Stimulated activated CD4-positive, alpha-beta T cell treated with anti-CD3 and anti-CD28 coated beads, Interleukin-12 subunit alpha, Interleukin-12 subunit beta, amount 100 ng/mL, for 4 hours (primary cell): ENCODE measurements at places on chromosomes 16 and 17.

DNA sequence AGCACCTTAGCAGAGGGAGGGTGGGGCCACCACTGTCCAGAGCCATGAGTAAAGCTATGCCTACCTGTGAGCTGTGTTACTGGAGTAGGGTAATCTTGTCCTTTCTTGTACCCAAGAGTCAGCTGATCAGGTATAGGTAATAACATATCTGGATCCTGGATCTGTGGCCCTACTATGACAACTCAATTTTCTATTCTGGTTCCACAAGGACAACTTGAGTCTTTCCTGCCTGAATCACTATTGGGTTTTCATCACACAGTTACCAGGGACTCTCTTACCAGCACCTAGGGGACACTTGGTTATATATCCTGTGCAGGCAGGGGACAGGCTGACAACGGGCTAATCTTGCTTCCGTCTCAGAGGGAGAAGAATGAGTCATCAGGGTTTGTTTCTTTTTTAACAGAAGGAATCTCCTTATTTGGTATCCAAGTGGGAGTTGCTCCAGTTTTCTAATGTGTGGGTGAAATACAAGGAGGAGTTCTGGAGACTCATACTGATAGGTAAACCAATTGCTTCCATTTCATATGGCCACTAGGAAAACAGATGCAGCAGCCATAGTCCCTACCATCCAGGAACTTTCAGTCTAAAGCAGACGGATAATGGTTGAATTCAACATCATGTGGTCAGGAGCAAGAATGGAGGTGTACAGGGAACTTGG lies 6.8 kb downstream of the ZNF267 start:
- no peak for DNase-seq

DNA sequence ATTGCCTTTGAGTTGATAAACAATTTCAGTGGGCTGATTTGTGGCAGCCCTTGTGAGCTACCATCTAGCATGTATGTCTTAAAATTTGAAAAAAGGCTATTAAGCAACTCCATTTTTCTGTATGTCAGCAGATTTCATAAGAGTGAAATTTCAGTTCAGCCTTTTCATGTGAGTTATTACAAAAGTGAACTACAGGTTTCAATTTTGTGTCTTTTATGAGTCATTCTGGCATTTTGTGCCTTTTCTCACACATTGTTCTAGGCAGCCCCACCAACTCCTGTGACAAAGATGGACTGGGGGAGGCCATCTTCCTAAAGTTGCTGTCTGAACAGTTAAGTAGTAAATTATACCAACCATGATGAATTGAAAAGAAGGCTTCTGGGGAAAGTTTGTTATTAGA lies 52.1 kb downstream of the USP10 start:
- DNase-seq, result no peak

DNA sequence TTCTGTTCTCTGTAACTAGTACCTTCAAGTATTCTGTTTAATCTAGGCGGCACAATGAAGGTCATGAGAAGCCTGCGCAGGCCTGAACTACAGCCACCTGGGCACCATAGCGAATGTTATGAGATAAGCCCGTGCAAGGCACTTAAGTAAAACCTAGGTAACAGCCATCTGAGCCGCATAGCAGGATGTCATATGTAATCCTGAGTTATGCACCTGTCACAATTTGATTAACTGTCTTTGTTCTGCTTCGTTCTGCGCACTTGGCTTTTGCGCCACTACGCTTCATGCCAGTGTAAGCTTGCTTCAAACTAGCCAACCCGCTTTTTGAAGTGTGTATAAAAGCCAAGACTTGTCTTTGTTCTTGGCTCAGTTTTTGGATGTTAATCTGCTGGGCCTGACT lies 449.8 kb downstream of the KCNJ18 start:
- no peak for DNase-seq

DNA sequence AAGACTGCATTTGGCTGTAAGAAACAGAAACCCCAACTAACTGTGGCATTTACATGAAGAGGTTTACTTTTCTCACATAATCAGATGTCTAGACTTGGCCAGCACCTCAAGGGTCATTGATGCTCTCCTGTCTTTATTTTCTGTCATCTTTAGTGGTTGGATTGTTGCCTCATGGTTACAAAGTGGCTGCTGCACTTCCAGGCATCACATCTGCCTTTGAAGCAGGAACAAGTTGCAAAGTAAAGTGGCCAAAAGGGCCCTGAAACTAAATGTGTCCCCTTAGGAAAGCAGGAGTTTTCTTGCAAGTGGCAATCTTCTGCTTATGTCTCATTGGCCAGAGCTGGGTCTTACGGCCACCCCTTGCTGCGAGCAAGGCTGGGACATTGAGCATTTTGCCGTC lies 26.5 kb upstream of the STH start:
- DNase-seq, result no peak

GRCh38 chr17:8935191-8935590 lies 30.3 kb downstream of the PIK3R5 start:
- peak; percentile 44 for DNase-seq

GRCh38 chr16:85640254-85640558 lies 27.1 kb downstream of the GSE1 start:
- DNase-seq, result no peak

GRCh38 chr16:20740007-20740883 lies 1.4 kb downstream of the THUMPD1 start:
- no peak for DNase-seq

- DNase-seq, result no peak
Measured at GRCh38 chr16:31085411-31085810, 3.3 kb downstream of the PRSS53 start.

GRCh38 chr17:3796110-3796821 lies 4.7 kb downstream of the ITGAE start:
- DNase-seq, result peak; percentile 11

GRCh38 chr17:28947639-28948038 lies 3.7 kb downstream of the PHF12 start:
- DNase-seq, result no peak

GRCh38 chr16:7421578-7421977 lies 88.9 kb downstream of the RBFOX1 start:
- DNase-seq, result no peak

GRCh38 chr16:54326266-54326662 lies 39.7 kb upstream of the IRX3 start:
- no peak for DNase-seq

DNA sequence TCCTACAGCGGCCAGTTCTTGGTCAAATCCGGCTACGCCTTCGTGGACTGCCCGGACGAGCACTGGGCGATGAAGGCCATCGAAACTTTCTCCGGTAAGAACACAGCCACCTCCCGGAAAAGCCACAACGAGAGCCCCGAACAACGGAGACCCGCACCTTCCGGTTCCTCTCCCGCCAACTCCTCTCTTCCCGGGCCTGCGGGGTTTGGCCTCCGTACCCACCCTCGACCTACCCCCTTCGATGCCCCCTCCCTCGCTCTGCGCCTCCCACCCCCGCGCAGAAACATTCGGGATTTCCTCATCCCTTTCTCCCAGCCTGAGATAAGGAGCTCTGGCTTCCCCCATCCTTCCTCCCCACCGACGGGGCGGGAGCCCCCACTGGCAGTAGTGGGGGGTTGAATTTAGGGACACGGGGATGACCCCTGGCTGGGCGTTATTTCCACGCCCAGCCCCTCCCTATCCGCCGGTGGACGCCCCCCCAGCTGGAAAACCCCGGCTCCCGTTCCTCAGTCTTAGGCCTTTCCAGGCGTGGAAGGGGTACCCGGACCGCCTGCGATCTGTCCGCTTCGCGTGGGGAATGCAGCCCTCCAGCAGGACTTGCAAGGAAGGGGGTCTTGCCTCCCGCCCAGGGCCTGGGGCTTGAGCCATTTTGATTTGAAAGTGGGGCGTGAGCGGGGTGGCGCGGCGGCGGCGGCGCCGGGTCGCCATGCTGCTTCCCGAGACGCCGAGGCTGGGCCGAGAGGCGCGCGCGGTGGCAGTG lies 822 bp downstream of the IGF2BP1 start:
- no peak for DNase-seq

DNA sequence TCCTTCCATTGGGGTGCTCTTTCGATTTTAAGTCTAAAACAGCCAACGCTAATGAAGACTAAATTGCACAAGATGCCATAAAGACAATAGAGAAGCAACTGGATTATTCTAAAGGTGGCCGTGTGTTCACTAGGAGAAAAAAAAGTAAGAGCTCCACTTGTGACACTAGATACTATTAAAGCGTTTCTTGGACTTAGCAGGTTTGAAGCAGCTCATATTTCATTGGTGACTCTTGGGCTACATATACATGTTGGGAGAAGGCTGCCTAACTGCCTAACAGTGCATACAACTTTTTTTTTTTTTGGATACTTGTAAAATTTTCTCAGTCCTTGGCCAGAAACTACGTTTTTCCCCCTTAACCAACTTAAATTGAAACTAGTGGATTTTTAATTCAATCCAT lies 111.8 kb upstream of the NOG start:
- no peak for DNase-seq

- DNase-seq, result no peak
Measured at GRCh38 chr17:27496971-27497370, 40.7 kb downstream of the KSR1 start.

DNA sequence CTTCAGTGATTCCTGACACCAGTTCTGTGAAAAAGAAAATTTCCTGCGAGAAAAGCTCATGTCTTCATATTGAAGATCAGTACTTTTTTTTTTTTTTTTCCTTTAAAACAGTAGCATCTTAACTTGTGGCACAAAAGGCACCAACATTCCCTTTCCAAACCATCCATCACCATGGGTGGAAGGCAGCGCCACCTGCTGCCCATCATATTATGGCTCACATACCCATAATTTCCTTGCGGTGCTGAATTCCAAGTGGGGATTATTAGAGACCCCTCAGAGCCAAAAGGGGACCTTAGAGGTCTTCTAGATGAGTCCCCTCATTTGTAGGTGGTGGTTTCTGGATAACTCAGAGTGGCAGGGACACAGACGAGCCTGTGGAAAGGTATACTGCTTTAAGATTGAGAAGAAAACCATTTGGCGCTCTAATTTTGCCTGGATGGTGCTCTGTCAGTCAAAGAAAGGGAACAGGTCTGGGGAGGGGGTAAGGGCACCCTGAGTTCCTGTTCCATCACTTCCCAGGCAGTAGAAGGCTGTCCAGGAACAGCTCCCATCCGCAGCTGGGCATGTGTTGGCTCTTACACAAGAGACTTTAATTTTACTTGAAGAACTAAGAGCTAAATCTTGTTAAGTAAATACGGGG lies 7.9 kb upstream of the SOST start:
- DNase-seq, result peak; percentile 48

- no peak for DNase-seq
Measured at GRCh38 chr17:65433157-65433556, 128.3 kb downstream of the AXIN2 start.

- DNase-seq, result no peak
Measured at GRCh38 chr16:11683145-11683544, 14.9 kb downstream of the SNN start.

- no peak for DNase-seq
Measured at GRCh38 chr16:80038566-80038965, 438.0 kb upstream of the MAF start.

- DNase-seq, result no peak
Measured at GRCh38 chr17:67110619-67111018, 66.3 kb downstream of the CACNG1 start.

GRCh38 chr17:72466199-72466598 lies 345.4 kb downstream of the SOX9 start:
- no peak for DNase-seq

DNA sequence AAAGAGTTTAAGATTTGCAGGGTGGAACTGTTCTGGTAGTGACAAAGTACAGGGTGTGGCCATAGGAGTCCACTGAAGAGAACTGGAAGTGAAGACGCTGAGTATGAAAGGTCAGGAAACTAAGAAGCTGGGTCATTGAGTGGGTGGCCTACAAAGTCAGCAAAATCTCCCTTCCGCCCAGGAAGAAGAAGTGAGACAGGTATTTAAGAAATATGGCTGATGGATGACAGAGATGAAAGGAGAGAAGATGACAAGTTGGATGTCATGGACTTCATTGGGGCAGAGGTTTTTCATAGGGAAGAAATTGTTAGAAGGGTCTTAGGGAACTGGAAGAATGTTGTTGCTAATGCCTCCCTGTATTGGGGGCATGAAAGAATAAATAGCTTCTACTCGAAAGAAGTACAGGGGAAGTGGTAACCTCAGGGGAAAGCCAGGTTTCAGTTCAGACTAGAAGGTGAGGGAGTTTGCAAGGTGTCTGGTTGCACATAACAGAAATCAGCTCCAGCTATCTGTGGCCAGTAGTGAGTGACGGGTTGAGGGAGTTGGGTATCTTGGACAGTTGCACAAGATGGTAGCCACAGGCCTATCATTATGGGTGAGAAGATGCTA lies 33.6 kb upstream of the MED13 start:
- no peak for DNase-seq

DNA sequence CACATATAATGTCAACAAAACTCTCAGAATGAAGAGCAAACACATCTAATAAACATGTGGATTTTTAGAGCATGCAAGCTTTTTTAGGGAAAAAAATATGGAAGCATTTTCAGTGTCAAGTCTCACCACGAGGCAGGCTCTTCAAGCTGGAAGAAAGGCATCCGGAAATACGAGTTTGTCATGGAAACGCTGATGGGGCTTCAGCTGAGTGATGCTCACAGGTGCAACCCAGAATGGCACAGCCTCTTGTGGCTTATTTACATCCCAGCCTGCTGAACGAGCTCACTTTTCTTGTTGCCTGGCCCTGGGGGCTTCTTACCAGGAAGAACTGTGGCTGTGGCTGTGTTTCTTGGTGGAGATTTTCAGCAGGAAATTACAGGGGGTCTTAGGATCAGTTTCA lies 24.1 kb upstream of the DYNLL2 start:
- no peak for DNase-seq

DNA sequence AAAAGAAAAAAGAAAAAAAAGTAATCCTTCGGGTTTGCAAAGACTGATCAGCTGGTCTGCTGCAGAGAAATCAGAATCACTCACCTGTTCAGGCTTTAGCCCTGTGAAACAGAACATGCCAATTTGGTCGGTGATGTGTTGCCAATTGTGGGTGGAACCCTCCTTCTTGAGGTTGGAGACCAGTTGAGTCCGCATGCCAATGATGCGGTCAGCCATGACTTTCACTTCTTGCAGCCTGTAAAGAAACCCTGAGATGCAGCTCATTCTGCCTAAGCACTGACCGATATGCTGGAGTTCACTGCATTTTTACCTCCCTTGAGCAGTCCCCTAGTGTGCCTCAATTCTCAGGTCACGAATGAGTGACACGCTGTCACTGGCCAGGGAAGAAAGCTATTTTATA lies 24.8 kb upstream of the SLC38A7 start:
- DNase-seq, result no peak

DNA sequence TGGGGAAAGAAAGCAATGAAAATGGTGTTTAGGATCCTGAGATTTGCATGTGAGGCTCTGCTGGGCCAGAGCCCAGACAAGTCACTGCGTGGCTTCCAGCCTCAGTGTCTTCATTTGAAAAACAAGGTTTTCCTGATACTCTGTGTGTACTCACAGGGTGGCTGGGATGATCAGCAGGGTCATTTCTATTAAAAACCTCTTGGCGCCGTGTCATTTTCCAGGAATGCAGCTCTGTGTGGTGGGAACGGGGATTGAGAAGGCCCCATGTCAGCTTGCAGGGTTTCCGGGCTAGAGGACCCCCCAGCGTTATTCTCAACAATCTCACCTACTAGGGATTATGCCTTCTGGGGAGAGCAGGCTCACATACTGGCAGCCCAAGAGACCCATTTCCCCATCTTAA lies 73.5 kb downstream of the FOXL1 start:
- DNase-seq, result no peak
